Omental fat pad (tissue), 4 donors: ENCODE measurements at places on chromosomes 6 and 20. TPM values are rescaled to one million over a fixed set of nuclear protein-coding genes. Genes with fewer than 3 reads are reported as not detected.

The NEDD9 gene
- total RNA-seq = 77.2 TPM

The PPP1R14C gene
- 1.1 TPM for total RNA-seq

The CCN5 gene
- 25.9 TPM for total RNA-seq

The MUC22 gene
- not detected for total RNA-seq

The KIF25 gene
- total RNA-seq = not detected

The HSPA1L gene
- total RNA-seq = 2.7 TPM

The RRP36 gene
- 49.0 TPM for total RNA-seq

The KIAA1755 gene
- total RNA-seq = 1.9 TPM

The KHDRBS2 gene
- total RNA-seq = not detected

The NANP gene
- 4.2 TPM for total RNA-seq

The AAR2 gene
- 32.3 TPM for total RNA-seq

The MYCT1 gene
- total RNA-seq = 8.4 TPM

The WFDC10B gene
- not detected for total RNA-seq

The CST2 gene
- not detected for total RNA-seq

The ZFP57 gene
- not detected for total RNA-seq

DNA sequence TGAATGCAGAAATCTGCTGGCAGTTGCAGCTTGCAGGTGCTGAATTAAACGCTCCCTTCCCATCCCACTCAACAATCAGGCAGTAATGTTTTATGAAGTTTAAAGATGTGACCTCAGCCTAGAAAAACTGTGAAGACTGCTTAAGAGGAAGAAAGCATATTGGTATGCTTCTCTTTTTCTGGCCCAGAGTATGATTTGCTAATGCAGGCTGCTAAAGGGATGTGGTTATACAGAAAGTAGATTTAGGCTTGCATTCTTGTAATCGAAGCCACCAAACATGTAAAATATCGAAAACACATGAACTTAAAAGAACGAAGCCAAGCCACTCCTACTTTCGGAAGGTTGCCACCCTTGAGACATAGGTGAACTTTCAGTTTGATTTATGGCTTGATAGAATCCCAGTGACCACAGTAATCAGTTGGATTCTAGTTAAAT, 40.7 kb downstream of the MAP3K5 start:
- no peak for DNase-seq

DNA sequence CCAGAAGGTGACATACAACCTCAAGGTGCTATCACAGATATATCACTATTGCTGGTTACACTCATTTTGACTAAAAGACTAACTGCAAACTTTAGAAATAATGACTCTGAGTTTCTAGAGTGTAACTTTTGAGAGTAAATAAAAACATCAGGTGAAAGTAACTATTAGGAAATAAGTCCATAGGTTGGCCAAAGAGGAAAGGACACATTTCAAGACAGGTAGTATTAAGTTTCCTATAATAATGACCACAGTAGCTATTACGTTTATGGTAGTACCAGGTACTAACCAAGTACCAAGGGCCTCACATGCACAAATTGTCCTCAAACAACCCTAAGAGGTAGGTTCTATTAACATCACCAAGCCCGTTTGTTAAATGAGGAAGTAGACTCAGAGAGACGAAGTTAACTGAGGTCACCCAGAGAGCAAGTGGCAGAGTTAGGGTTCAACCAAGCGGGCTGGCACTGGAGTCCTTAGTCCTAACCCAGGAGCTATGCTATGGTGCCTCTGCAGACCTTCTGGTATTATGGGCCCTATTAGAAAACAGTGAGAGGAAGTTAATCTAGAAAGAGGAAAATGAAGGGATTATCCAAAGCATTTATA, 36.8 kb downstream of the HEBP2 start:
- DNase-seq = no peak

GRCh38 chr6:159105716-159106115, 60.9 kb upstream of the TAGAP start:
- DNase-seq = no peak

DNA sequence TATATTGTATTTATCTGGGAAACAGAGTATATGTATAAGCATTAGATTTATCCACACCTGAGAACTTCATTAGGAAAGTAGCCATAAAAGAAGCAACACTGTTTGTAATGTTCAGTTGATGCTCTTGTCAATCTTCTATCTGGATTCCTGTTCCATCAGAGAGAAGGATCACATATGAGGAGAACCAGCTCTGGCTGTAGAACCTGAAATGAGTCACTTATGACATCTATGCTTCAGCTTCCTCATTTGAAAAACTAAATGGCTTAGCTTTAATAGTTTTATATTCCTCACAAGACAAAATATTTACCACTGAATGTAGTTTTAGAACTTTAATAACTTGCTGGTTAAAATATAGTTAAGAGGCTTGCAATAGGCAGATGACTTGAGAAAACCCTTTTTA, 144.7 kb downstream of the TASP1 start:
- DNase-seq = no peak

DNA sequence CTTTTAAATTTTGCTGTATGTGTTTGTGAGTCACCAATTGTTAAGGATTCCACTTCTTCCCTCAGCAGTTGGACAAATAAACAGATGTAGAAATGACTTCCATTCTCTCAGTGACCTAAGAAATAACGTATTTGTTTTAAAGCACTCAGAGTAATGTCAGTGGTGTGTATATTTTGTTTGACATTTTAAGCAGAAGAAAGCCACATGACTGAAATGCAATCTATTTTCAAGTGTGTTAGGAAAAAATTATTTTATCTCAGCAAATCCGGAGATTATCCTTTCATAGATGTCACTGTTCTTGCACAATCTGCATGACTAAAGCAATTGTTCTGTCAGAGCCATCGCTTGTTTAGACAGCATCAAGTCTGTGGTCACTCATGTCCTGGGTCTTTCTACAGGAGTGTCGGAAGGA, 77.1 kb downstream of the JAG1 start:
- no peak for DNase-seq

DNA sequence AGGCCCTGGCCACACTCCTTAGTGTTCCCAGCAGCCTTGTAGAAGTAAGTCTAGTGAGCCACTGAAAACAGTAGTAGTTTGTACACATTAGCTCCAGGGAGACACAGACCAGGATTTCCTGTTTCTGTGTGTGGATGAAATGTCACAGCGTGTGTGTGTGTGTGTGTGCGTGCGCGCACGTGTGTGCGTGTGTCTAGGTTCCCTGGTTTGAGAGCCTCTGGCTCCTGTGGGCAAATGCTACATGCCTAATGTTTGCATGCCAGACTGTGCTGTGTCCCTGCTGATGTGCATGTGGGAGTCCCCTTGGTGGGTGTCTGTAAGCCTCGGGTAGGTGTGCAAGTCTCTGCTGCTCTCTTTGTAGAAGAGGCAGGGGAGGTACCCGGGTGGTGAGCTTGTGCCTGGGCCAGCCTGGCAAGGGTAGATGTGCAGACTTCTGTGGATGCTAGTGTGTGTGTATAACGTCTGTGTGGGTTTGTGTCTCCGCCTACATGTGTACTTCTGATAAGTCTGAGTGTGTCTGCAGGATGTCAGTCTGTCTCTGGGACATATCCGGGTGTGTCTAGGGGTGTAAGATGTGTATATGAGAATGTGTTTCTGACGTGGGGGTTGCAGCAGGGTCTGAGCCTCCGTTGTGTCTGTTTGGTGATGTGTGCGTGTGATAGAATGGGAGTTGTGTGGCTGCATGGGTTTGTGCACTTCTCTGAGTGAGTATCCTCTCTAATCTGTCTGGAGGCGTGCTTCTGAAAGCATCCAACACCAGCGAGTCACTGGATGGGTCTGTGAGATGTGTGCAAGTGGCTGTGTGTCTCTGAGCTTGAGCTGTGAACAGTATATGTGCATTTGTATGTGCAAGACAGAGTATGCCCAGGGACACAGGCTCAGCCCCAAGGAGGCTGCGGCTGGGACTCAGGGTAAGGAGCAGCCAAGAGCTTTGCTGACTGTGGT, 19.0 kb upstream of the TLDC2 start:
- no peak for DNase-seq

- DNase-seq = no peak
Observed at GRCh38 chr20:47792021-47792618, 6.8 kb upstream of the SULF2 start.

GRCh38 chr6:104326173-104327001, 533.3 kb downstream of the HACE1 start:
- no peak for DNase-seq

- DNase-seq = no peak
Observed at GRCh38 chr6:129006724-129007514, 124.0 kb downstream of the LAMA2 start.

DNA sequence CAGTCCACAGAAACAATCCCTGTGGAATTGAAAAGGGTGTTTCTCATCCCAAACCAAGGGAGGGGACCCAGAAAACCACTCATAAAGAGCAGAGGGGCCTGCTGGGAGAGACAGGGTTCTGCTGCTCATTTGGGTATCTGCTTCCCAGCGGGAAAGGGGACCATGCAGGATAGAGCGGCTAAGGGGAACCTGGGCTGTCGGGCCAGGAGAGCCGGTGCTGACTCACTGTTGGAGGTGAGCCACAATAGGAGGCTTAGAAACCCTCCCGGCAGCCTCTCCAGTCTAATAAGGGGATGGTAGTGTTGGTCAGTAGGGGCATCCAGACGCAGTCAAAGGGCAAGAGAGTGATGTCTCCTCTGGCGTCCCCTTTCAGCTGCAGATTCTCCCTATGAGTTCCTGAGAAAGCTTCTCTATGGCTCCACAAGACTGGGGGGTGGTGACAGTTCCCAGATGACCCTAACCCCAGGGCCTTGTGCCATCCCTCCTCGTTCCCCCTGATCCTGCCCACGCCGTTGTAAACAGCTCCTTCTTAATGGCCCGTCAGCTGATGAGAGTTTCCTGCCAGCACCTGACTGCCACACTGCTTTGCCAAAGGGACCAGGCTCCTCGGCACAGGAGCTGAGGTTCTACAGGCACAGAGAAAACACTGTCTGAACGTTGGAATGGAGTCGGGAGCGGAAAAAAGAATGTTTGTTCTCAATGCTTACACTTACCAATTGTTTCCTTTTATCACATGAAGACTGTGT, 646.1 kb upstream of the DEFB115 start:
- no peak for DNase-seq

- DNase-seq = no peak
Observed at GRCh38 chr6:46293641-46294316, 123.0 kb upstream of the ENPP5 start.

GRCh38 chr20:35436177-35436573, 1.9 kb downstream of the GDF5 start:
- DNase-seq = no peak

DNA sequence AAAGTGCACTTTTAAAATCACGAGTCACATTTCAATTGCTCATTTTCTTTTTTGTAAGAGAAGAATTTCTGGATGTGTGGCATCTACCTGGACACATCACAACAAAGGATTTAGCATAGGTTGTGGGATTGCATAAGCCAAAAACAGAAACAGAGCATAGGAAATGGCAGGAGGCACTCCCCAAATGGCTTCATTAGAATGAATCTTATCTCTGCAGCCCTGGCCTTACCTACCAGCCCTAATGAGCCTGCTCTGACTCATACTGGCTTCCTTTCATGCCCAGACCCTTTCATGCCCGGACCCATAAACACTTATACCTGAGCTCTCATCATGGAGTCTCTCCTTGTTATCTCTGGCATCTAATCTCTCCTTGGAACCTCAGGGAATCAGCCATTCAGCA, 23.9 kb upstream of the SPTLC3 start:
- DNase-seq = no peak

DNA sequence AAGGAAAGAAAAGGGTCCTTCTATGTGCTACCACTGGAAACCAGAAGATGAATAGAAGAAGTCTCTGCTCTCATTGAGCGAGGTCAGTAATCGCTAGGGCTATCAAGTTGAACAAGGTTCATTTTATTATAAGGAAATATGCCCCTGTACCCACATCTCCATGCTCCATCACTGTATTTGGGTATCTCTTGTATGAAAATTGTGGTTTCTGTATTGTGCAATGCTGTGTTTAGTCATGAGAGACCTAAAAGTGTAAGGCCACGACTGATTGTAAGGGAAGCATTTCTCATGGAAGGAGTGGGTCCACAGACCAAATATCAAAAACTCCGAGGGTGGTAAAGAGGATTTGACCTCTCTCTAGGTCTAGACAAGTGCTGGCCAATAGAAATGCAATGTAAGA, 3.6 kb upstream of the HS3ST5 start:
- no peak for DNase-seq

GRCh38 chr6:163782436-163783003, 368.0 kb downstream of the QKI start:
- no peak for DNase-seq

GRCh38 chr20:237489-237888, 10.4 kb downstream of the DEFB129 start:
- no peak for DNase-seq

GRCh38 chr6:33983721-33984465, 162.0 kb downstream of the GRM4 start:
- DNase-seq = no peak

- no peak for DNase-seq
Observed at GRCh38 chr6:53358440-53359094, 9.8 kb upstream of the ELOVL5 start.

DNA sequence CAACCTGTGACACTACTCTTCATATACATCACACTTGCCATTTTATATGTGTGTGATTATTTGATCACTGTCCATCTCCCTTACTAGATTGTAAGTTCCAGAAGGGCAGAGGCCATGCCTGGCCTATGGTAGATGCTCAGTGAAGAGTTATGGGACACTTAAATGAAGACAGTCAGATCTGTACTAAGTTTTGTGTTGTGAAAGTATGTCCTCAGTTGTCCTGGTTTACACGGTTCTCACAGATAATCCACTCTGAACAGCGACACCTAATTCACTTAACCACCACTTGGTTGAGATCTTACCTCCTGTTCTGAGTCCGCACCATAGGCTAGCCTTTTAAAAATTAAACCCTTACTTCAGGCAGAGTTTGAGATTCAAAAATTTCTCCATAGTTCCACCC, 434.1 kb upstream of the SOX4 start:
- no peak for DNase-seq

GRCh38 chr6:79941489-79942151, 5.7 kb downstream of the ELOVL4 start:
- no peak for DNase-seq

- no peak for DNase-seq
Observed at GRCh38 chr20:47205577-47206123, 150.8 kb downstream of the ZMYND8 start.

- DNase-seq = no peak
Observed at GRCh38 chr6:52208612-52209011, 22.4 kb downstream of the IL17A start.

- DNase-seq = no peak
Observed at GRCh38 chr6:16544006-16544405, 217.3 kb downstream of the ATXN1 start.

- DNase-seq = no peak
Observed at GRCh38 chr6:113649276-113649675, 207.9 kb upstream of the MARCKS start.

- no peak for DNase-seq
Observed at GRCh38 chr6:131244942-131245341, 109.7 kb downstream of the AKAP7 start.

- DNase-seq = no peak
Observed at GRCh38 chr6:23505026-23505425, 621.0 kb upstream of the NRSN1 start.

DNA sequence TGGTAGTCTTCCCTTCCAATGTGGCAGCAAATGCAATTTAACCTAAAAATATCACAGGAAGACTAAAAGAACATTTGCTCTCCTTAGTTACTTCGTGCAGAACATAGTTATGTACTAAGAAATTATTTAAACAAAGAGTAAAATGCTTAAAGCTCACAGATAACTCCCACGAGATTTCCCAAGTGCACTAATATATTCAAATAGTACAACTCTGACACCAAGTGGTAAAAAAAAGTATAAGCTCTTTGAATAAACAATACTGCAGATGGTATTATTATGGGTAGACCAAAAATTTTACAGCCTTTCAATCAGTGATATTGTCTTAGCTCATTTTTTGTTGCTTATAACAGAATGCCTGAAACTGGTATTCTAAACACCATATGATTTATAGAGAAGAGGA, 52.8 kb upstream of the FILIP1 start:
- no peak for DNase-seq
